ENCODE measurements at places on chromosomes 11 and 22.

GRCh38 chr11:16774936-16775613 lies 36.6 kb downstream of the C11orf58 start:
- no peak for DNase-seq

GRCh38 chr22:30296833-30297232 lies 7.5 kb upstream of the CASTOR1 start:
- DNase-seq = no peak

DNA sequence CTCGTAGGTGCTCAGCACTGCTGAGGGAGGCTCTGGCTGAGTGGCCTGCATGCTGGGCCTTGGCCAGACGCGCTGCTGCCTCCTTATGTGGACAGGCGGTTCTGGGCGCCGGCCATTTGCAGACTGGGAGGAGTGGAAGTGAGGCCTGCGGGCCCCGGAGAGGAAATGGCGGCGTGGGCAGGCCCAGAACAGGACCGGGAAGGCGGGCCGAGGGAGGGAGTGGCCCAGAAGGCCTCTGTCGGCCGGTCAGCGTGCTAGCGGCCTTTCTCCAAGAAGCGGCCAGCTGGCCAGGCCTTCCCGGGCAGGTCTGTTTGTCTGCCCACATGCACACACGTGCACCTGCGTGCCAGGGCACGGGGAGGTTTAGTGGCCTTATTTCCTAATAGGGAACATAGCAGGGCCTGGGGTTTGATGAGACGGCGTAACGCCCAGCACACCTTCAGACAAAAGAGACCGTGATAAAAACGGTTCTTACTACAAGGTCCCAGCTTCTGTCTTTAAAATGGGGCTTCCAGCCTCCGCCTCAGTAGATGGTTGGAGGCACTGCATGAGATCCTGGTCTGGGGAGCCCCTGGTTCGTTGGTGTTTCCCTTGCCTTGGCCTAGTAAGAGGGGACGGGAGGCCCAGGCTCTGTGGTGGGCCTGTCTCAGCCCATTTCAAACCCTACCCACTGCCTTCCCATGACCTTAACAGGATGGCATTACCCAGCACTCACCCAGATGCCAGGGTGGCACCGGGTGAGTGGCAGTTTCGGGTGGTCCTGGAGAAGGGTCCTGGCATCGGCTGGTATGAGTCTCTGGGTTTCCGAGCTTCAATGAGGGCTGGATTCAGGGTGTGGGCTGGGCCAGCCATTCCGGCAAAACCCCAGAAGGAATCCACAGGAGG lies 65.1 kb upstream of the PPARA start:
- DNase-seq = no peak

GRCh38 chr11:69361466-69361865 lies 67.5 kb downstream of the MYEOV start:
- no peak for DNase-seq

DNA sequence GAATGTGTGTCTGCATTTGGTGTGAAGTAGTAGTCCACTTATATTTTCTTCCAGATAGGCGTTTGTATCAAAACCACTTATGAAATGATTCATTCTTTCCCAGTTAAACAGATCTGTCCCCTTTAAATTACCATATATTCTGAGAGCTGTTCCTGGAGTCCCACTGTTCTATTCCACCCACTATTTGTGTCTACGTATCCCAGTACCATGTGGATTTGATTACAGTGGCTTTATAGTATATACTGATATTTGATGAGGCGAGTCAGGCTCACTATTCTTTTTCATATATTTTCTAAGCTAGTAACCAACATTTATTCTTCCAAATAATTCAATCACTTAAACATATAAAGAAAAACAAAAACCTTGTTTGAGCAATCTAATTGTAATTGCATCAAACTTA lies 81.9 kb upstream of the RASSF10 start:
- no peak for DNase-seq

All from HEK293T (cell line).